ENCODE measurements at places on chromosomes 7 and 10.

GRCh38 chr7:99674995-99675742 is 4.6 kb downstream of the CYP3A5 start:
- no peak for DNase-seq

DNA sequence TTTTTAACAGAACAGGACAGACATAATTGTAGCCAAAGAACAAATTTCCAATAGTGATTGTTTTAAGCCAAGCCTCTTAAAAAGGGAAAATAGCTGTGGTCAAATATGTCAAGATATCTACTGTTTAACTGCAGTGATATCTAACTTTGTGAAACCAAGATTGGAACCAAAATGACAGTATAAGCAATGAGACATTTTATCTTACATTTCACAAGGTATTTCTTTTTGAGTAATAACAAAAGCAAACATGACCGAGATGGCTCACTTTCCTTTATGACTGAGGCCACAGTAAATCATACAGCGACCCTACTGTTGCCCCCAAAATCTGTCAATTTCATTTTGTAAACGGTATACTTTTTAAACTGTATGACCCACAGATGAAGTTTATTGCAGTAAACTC is 215.8 kb downstream of the MLLT10 start:
- no peak for DNase-seq

GRCh38 chr7:105989191-105989590 is 26.1 kb downstream of the CDHR3 start:
- no peak for DNase-seq

DNA sequence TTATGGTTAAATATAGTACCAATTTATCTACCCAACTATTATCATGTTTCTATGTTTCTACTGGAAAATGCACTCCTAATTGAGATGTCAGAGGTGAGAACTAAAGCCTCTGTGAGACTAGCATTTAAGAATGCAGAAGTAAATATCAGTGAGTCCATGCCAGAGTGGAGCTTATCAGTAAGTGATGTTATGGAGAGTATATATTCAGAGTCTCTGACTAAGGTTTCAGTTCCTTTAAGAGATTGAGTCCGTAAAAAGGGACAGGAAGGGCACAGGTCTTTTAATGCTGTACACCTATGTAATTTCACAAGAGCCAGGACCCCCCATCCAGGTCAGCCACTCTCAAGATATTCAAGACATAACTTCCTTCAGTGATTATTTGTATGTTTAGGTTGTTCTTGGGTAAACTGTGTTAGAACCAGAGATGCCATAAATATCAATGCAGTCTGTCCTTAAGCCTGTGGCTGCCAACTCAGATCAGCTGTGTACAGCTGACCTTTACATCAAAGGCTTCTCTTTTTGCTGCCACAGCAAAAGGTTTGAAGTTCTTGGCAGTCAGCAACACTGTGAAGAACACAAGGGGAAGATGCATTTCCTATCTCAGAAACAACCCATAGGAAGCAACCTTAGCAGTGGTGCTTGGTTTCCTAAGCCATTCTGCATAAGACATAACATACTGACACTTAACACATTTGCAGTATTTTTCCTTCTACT is 244.8 kb downstream of the BICC1 start:
- no peak for DNase-seq

DNA sequence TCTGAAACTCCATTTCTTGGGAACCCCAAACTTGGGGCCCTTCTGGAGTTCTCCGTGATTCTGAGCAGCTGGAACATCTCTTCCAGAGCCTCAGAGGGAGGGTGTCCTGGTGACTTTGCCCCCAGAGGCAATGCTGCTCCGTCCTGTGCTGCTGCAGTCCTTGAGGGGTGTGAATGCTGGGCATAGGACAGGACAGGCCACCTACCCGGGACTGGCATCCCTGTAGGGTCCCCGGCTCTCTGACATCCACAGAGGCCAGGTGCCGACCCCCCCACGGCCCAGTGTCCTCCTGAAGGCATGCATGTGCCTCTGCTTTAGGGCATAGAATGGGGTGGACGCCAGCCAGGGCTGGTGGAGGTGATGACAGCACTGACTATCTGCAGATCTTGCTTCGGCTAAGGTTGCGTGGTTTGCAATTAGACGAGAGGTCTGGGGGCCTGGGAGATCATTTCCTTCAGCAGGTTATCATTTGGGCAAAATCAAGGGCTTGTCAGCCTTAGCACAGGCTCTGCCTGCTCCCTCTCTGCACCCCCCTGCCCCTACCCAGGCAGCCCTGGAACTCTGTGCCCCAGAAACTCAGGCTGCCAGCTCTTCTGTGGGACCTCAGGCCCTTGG is 136.9 kb upstream of the GPR26 start:
- no peak for DNase-seq

DNA sequence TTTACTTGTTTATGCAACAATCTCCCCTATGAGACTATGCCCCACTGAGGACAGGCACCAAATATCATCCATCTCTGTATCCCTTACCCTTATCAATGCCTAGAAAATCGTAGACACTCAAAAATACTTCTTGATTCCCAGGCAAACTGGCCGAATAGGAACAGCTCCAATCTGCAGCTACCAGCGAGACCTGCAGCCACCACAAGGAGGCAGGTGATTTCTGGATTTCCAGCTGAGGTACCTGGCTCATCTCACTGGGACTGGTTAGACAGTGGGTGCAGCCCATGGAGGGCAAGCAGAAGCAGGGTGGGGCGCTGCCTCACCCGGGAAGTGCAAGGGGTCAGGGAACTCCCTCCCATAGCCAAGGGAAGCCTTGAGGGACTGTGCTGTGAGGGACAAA is 10.8 kb upstream of the PPP1R3C start:
- DNase-seq = no peak

DNA sequence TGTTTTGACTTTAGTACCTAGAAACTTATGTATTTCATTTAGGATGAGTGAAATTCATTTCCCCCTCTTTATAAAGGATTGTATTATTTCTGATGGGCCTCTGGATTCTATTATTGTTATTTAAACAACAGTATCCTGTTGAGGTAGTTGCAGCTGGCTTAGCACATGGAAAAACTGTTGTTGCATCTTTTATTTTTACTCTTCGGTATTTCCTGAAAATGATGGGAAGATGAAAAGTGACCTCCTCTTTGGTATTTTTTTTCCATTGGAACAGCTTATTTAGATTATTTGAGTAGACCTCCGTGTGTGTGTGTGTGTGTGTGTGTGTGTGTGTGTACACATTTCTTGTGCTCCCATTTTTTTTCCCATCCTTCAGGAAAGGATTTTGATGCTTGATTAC is 129.8 kb downstream of the PRKG1 start:
- DNase-seq = no peak

GRCh38 chr7:44762300-44762699 is 13.7 kb downstream of the ZMIZ2 start:
- no peak for DNase-seq

DNA sequence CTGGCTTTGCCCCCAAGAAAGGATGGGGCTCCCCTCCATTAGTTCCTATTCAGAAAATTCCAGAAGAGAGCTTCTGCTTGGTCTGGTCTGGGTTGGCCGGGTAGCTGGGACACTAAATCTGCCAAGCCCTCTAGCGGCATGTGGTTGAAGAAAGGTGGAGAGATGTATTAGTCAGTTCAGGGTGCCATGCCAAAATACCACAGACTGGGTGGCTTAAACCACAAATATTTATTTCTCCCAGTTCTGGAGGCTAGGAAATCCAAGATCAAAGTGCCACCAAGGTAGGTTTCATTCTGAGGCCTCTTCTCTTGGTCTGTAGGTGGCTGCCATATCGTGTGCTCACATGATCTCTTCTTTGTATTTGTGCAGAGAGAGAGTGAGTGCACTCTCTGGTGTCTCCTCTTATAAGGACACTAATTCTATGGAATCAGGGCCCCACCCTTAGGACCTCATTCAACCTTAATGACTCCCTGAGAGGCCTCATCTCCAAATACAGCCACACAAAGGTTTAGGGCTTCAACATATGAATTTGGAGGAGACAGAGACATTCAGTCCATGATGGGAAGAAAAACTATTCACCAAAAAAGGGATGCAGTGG is 38.7 kb upstream of the MTPAP start:
- no peak for DNase-seq

- no peak for DNase-seq
Observed at GRCh38 chr7:25312968-25313367, 84.7 kb upstream of the NPVF start.

DNA sequence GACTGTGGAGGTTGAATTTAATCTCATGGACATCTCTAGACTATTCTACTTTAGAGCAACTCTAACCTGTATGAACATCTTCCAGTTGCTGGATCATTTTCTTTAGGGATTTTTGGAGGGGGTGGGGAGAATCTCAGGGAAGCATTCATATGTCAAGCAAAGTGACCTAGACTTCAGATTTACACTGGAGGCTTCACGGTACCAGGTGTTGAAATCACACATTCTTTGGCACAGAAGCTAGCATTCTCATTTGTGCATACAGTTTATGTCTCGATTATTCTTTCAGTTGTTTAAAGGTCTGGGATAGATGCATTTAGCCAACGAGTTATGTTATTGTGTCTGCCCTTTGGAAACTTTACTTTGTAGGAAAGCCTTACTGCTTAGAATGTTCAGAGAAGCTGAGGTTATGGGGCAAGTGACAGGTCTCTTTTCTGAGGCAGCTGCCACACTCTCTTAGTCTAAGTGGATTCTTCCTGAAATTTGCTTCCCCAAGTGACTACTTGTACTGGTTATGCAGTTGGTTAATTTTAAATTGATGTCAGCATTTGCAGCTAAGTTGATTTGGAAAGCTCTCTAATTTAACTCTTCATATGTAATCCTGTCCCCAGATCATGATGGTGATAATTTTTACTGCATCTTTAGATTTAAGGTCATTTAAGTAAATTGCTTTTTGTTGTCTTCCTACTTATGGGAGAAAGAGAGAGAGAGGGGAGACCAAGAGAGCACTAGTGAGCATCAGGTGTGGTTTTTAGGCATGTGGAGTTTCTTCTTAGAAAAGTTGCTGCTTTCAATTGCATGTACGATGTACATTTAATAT is 153.8 kb downstream of the PRKG1 start:
- DNase-seq = no peak

GRCh38 chr7:116483271-116483942 is 16.1 kb upstream of the CAV2 start:
- no peak for DNase-seq

GRCh38 chr10:127150136-127150535 is 46.3 kb downstream of the INSYN2A start:
- no peak for DNase-seq
